Esophagus mucosa (tissue), 1 donor: ENCODE measurements at places on chromosomes 3 and 15.

- ATAC-seq, result no peak
Observed at GRCh38 chr3:111385971-111386495, 156.0 kb upstream of the CD96 start.

DNA sequence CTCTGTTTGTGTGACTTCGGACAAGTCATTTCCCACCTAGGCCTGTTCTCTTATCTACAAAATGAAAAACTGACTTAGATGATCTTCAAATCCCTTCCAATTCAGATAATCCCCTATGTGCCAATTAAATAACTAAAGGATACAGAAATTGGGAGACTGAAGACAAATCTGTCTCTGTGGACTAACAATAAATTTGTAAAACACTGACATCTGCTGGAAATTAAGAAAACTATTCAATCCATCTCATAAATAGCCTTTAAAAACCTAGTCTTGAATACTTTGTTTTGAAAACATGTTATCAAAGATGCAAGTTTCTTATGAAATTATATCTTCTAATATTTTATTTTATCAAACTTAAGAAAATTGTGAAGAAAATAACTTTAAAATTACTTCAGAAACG is 38.3 kb downstream of the MTHFS start:
- ATAC-seq, result no peak

- ATAC-seq, result no peak
Observed at GRCh38 chr3:23174426-23175039, 28.6 kb upstream of the UBE2E2 start.

DNA sequence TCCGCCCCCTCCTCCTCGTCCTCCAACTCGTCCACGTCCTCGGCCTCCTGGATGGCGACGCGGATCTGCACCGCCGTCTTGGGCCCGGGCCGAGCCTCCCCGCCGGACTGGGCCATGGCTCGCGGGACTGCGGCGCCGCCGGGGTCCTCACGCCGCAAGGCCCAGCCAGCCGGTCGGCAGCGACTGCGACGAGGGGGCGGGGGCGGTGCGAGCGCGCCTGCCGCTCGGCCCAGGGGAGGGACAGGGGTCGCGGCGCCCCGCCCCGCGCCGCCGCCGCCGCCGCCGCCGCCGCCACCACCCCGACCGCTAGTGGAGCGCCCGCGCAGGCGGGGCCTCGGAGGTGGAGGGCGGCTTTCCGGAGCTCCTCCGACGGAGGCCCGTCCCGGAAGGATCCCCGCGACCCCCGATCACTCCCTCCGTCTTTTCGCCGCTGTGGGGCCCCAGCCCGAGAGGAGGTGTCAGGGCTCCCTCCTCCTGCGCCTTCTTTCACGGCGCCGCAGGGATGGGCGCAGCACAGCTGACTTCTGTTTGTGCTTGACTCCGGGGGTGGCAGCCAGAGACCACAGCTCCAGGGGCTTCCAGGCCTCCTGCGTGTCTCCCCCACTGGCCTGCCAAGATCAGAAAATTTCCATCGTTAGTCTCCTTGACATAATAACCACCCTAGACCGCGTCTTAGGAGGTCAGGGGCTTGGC is at the start of gene LARP6:
LARP6 (minus strand) TSS at position 185 of the 693 bp plus-strand sequence; CDS start at position 116, 69 bp downstream.
- peak; percentile 58 for ATAC-seq

DNA sequence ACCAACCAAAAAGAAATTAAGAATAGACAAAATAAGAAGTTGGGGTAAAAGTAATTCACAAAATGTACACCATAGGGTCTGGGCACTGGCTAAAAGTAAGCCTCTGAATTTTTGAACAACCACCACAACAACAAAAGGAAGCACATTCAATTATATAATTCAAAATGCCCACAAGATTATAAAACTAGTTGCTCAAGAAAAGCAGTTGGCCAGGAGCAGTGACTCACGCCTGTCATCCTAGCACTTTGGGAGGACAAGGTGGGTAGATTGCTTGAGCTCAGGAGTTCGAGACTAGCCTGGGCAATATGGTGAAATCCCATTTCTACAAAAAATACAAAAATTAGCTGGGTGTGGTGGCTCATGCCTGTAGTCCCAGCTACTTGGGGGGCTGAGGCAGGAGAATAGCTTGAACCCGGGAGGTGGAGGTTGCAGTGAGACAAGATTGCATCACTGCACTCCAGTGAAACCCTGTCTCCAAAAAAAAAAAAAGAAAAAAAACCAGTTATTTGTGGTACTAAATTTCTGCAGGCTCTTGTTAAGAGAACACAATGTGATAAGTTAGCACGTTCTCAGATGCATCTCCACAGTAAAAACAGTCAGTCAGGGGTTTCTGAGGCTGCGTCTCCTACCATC is 6.6 kb upstream of the ATP11B start:
- peak; percentile 26 for ATAC-seq

DNA sequence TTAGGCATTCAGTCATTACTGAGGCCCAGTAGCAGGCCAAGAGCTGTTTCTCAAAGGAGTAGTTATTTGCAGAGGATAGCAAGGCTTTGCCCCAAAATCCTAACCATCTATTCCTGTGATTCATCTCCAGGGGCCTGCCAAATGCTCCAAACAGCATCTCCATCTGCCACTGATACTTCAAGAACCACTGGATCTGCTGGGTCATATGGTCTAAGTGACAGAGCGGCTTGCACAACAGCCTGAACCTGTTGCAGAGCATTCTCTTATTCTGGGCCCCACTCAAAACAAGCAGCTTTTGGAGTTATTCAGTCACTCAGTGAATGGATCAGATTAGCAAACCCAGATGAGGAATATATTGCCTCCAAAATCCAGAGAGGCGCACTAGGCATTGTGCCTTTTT is 68.8 kb upstream of the ALDH1A3 start:
- no peak for ATAC-seq

GRCh38 chr3:18194431-18194830 is 230.7 kb downstream of the SATB1 start:
- ATAC-seq, result no peak

- no peak for ATAC-seq
Observed at GRCh38 chr3:123318374-123318773, 116.6 kb downstream of the SEC22A start.

DNA sequence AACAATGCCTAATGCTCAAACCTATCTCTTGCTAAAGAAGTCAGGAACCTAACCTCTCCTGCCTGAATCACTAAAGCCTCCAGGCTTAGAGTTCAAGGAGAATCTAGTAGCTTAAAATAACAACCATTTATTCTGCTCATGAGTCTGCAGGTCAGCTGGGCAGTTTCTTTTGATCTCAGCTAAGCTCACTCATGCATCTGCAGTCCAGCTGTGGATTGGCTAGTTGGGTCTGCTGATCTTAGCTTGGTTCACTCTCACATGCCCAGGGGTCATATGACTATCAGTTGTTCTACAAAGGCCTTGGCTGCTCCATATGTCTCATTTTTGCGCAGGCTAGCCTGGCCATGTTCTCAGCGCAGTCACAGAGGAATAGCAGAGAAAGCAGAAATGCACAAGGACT is 109.2 kb upstream of the STT3B start:
- ATAC-seq, result peak; percentile 97

DNA sequence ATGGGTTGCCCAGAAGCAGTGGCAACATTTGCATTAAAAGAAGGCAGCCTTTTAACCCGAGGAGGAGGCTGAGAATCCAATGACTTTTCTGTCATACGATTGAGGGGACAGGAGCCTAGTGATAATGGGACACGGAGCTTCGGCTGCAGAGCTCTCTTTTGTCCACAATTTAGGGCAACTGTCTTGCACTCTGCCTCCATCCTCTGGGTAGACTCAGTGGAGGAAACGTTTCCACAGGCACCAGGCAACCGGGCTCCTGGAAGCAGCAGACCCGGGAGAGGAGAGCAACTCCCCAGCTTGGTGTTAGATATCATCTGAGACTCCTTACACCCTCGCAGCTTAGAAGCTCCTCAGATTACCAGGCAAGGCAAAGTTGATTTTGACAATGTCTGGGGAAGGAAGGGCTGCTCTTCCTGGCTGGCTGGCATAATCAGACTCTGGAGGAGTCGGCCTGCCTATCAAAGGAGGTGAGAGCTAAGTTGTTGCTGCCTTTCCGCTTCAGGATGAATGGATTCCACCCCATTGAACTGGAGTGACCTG is 43.5 kb upstream of the RNU6-1 start:
- no peak for ATAC-seq

DNA sequence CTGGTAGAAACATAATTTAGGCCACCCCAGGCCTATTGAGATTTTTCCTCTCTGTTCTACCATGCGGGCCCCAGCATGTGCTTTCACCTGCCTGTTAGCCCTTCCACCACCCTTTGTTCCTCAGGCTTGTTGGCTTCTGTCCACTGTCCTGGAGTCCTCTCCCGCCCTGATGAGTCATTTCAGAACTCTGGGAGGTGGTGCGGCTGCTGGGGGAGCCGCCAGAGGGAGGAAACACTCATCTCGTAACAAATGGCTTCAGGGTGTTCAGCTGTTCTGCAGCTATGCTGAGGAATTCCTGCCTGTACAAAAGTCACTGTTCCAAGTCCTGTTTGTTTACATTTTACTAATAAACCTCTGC is 36.3 kb downstream of the LRTM1 start:
- peak; percentile 97 for ATAC-seq

DNA sequence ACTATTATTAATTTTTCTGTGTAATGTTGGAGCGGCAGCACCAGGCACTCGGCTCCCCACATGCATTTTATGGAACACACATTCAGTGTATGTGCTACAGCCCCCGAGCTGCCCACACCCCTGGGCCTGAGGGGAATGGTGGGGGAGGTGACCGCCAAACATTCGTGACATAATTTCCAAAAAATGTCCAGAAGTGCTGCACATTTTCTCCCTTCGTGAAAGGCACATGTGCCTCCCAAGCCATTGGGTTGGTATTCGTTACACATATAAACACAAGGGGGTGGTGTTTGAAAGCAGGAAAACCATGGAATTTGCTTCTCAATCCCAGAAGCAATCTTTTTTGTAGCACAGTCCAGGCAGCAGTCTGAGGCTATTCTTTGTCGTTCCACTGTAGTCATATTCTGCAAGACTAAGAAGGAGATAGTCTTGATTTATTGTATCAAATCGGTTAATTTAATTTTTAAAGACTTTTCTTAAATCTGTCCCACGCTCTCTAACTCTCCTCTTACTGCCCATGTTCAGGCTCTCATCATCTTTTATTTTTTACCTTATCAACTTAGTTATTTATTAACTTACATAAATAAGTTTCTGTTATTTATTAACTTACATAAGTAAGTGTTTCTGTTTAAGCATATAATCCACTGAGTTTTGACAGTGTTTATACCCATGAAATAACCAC is 39.2 kb upstream of the POLR2M start:
- ATAC-seq, result no peak

GRCh38 chr15:84112025-84112424 is 123.5 kb upstream of the GOLGA6L4 start:
- ATAC-seq, result peak; percentile 32

- ATAC-seq, result no peak
Observed at GRCh38 chr3:141368925-141369794, 856 bp downstream of the ZBTB38 start.

DNA sequence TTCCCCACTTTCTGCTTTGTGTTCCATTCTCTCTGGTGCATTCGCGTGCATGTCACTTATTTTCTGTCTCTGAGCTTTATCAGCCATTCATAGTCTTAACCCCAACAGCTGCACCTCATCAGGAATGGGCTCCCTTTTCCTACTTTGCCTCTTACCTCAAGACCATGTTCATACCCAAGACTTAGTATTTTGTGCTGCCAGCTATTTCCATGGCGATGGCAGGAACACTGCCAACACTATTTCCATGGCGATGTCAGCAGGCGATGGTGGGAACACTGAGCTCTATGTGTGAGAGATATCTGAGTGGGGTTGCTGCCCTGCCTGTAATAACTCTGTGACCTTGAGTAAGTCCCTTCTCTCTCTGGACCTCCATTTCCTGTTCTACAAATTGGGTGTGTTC is 5.5 kb downstream of the ZNF35 start:
- ATAC-seq, result no peak

DNA sequence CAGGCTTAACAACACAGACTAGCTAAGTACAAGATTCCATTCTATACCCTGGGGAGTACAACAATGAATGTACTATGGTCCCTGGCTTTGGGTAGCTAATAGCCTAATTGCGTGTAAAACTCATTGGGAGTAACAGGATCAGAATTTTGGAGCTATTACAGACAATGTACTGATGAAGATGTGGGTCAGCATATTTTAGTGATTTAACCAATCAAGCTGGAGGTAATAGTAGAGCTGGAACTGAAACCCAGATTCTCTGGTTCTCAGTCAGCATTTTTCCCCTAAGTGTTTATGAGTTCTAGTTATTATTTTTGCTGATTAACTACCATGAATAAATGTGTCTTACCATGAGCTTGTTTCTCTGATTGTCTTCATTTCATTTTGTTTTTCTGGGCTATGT is 578.7 kb downstream of the NLGN1 start:
- no peak for ATAC-seq

DNA sequence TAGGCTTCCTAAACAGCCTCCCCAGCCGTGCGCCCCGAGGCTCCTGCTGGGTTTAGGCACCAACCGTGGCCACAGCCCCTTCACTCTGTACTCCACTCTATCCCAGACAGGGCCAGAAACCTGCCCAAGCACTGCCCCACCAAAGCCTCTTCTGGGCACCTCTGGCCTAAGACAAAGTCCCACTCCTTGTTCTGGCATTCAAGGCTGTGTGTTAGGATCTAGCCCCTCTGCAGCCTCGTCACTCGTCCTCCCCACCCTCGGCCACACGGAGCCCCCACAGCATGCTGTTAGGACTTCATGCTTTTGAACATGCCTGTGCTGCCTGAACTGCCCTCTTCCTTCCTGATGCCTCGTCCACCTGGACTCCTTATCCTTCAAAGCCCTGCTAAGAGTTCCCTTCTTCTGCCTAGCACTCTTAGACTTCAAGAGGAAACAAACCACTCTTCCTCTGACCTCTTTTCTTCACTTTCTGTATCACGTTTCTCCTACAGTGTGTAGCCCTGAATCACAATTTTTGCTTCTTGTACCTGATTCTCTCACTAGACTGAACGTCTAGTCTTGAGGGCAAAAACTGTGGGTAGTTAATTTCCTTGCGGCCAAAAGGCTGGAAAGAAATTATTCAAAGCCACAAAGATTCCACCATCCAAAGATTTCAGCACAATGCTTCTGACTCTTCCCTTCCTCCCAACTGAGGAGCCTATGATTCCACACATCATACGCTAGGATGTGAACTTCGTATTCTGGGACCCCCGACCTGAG is 28.6 kb downstream of the WNT7A start:
- no peak for ATAC-seq

DNA sequence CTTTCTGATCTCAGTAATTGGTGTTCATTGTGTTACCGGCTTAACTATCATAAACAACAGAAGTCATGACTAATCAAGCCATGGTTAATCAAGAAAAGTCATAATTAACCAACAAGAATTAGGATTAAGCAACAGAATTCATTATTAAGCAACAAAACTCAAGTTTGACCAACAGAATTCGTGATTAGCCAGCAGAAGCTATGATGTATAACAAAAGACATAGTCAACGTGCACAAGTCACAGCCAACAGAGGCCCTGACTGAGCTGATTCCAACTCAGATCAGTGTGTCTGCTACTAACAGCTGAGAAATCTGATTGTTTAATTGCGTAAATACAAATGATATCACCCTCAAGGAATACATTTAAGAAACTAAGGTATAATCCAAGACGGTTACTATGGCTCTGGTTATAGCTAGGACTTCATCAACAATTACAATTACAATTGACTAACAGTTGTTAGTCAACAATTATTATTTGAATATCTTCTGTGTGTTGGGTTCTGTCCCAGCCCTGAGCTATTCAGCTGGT is 67.7 kb downstream of the RARB start:
- no peak for ATAC-seq

GRCh38 chr3:168091941-168092340 is 3.8 kb downstream of the GOLIM4 start:
- ATAC-seq, result no peak
